ENCODE measurements at places on chromosomes 1 and 21.

DNA sequence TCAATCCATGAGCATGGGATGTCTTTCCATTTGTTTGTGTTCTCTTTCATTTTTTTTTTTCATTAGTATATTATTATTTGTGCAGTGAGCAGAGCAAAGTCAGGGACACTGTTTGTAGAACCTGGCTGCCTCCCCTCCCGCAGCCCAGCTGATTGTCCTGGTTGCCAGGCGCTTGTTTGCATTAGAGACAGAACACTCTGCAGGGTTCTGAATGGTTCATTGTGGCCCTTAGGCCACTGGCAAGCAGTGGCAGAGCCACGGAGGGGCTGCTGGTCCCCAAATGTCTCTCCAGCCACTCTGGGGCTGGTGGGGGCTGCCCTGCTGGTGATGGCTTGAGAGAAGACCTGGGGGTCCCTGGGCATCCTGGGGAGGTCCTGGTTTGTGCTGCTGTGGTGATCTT, 29.0 kb downstream of the ETS2 start:
- no peak for DNase-seq

GRCh38 chr1:89831462-89832120, 10.8 kb downstream of the LRRC8D start:
- DNase-seq = no peak

DNA sequence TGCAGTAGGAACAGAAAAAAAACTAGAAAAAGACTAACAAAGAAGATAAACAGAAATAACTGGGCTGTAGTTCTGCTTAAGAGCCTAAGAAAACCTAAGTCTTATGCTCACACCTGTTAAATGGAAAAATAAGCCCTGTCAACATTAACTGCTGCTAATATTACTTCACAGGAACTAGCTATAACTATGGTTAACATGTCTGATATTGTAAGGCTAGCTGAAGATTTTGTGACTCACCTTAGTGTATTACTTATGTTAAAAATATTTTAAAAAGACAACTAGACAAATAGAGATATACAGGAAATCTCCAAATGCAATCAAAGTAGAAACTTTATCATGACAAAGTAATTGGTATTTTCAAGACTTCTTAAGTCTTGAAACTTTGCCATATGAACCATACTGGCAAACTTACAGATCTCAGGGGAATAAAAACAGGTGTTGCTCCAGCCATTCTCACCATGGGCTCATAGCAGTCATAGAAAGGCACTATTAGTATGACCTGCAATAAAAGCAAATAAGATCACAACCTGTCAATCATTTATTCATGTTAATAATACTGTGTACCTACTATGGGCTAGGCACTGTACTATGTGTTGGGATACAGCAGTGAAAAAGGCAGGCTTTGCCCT, 30.7 kb downstream of the KYAT3 start:
- no peak for DNase-seq

DNA sequence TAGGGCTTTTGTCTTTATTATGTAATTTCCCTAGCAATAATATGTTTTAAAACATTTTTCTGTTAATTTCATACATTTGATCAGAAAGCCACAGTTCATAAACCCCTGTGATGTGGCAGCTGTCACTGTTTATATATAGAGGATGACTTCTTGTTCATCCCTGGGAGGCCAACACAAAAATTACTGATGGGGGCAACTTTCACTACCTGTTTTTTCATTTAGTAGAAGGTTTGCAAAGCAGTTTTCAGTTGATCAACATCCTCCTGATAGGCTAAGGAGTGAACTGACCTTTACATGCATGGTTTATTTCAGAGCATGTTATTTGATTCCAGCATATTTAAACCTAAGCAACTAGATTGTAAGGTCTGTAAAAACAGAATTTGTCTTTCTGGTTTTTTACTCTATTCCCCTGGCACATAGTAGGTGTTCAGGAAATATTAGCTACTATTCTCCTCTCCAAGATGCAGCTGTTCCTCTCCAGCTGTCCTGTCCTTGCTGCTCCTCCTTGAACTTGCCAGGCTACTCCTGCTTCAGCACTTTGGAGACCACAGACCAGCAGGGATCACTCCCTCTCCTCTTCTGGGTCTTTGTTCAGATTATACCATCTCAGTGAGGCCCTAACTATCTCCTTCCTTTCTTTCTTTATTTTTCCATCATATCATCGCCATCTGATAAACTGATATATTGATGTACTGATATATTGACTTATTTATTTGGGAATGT, 54.7 kb downstream of the ROR1 start:
- DNase-seq = no peak

GRCh38 chr1:239763850-239764249, 327.8 kb upstream of the FMN2 start:
- no peak for DNase-seq

DNA sequence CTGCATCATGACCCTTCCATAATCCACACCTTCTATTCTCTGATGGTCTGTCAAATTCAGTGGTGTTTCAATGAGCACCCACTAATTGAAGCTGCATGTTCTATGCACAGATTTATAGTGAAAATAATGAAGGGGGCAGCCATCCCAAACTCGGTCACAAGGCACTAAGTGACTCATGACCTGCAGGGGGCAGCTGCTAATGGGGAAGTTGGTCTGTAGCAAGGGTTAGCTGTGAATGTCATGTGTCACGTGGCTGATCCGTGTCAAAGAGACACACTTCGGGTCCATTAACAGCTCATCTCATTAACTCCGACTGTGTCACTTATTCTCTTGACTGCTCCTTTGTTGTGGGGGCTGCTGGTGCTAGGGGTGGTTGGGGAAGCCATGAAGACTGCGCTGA, 306.6 kb downstream of the PCP4 start:
- DNase-seq = no peak

GRCh38 chr21:37064841-37065240, 8.0 kb downstream of the PIGP start:
- no peak for DNase-seq

GRCh38 chr1:230832476-230832875, 35.8 kb downstream of the C1orf198 start:
- no peak for DNase-seq

GRCh38 chr1:164452549-164452948, 106.4 kb upstream of the PBX1 start:
- DNase-seq = peak; percentile 12

GRCh38 chr1:242405947-242406346, 118.5 kb downstream of the PLD5 start:
- no peak for DNase-seq

GRCh38 chr21:42374864-42375499, 8.6 kb upstream of the TFF1 start:
- no peak for DNase-seq

DNA sequence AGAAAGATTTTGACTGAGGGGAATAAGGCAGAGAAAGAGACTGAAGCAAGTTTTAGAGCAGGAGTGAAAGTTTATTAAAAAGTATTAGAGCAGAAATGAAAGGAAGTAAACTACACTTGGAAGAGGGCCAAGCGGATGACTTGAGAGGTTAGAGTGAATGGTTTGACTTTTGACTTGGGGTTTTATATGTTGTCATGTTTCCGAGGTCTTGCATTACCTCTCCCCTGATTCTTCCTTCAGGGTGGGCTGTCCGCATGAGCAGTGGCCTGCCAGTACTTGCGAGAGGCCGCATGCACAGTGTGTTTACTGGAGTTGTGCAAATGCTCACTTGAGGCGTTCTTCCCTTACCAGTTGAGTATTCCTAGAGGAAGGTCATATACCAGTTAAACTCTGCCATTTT, 13.0 kb upstream of the DENND2D start:
- DNase-seq = no peak

DNA sequence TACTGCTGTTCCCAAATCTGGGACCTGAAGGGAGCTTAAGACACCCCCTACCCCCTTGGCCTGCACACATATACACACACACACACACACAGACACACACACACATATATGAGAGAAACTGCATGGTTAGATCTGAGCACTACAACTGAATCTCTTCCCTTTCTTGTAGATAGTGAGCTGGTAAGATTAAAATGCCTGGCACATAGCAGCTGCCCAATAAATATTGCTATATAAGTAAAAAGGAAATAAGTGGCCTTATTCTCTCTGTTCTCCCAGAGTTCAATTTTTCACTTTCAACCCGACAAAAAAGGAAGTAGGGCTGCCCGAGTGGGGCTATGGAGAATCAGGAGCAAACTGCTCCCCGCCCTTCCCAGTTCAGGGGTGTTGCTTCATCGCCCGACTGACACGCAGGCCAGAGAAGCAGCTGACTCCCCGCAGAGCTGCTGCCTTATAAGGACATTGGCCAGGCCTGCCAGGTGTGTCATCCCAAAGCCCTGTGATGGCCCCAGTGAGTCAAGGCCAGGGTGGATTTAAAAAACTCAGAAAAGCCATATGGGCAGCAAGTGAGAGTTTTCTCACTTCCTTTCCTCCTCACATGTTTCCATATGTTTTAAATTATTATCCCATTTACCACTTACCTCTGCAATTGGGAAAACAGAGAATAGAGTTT, 106.5 kb upstream of the SLC44A3 start:
- DNase-seq = no peak

DNA sequence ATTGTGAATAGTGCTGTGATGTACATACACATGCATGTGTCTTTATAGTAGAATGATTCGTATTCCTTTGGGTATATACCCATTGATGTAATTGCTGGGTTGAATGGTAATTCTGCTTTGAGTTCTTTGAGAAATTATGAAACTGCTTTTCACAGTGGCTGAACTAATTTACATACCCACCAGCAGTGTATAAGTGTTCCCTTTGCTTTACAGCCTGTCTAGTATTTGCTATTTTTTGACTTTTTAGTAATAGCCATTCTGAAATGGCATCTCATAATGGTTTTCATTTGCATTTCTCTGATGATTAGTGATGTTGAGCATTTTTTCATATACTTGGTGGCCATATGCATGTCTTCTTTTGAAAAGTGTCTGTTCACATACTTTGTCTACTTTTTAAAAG, 54.5 kb upstream of the FAM78B start:
- no peak for DNase-seq

All from NCI-H1105 (cell line).